ENCODE measurements at places on chromosomes 2 and 18.

DNA sequence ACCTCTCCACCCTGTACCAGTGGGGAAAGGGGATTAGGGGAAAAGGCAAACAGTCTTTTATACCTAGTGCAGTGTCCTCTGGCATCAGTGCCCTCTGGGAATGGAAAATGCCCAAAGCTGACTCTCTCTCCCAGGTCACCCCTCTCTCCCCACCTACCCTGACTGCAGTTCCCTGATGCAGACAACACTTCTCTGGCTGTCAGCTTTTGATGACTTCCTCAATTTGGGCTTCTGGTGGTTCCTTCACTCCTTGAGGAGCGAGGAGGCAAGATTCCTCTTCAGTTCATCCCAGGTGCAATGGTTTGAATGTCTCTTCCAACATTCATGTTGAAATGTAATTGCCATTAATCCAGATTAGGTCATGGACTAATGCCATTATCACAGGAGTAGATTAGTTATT lies 19.7 kb upstream of the PPM1B start:
- no peak for DNase-seq

- DNase-seq = no peak
Observed at GRCh38 chr18:48766026-48766425, 184.7 kb downstream of the SMAD7 start.

GRCh38 chr2:162254236-162254871 lies 11.1 kb upstream of the FAP start:
- DNase-seq = no peak

DNA sequence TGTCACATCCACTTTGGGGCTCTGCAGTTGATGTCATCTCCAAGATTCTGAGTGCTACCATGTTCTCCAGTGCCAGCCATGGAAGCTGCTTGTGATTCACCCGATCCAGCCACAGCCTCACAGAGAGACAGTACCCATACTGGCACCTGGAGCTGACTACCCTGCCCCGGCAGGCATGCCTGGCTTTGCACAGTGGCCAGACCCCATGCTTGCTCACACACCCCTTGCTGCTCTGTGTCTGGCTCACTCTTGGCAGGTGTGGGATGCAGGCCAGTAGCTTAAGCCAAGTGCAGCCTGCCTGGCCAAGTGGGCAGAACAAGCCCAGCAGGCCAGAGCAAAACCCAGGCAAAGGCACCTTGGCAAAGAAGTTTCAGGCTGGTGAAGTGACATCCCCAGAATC lies 828.4 kb upstream of the VRK2 start:
- DNase-seq = no peak

- no peak for DNase-seq
Observed at GRCh38 chr2:215136669-215137328, 1.6 kb downstream of the ABCA12 start.

GRCh38 chr18:5238371-5238976 lies 41.4 kb upstream of the AKAIN1 start:
- no peak for DNase-seq

GRCh38 chr2:138121666-138122661 lies 157.7 kb downstream of the HNMT start:
- no peak for DNase-seq

- no peak for DNase-seq
Observed at GRCh38 chr2:226185616-226186211, 613.9 kb downstream of the IRS1 start.

Data from dermis microvascular lymphatic vessel endothelial cell (primary cell).